NCI-H2029 treated with DMSO at 0.1 percent for 48 hours (cell line): ENCODE measurements at places on chromosomes 12 and 14.
A peak's percentile ranks its signal among the peaks of the same experiment; 100 is the strongest.

GRCh38 chr14:56807386-56808109 is 2.7 kb downstream of the OTX2 start:
- no peak for DNase-seq

GRCh38 chr12:31772685-31773222 is 43.9 kb upstream of the AMN1 start:
- no peak for DNase-seq

DNA sequence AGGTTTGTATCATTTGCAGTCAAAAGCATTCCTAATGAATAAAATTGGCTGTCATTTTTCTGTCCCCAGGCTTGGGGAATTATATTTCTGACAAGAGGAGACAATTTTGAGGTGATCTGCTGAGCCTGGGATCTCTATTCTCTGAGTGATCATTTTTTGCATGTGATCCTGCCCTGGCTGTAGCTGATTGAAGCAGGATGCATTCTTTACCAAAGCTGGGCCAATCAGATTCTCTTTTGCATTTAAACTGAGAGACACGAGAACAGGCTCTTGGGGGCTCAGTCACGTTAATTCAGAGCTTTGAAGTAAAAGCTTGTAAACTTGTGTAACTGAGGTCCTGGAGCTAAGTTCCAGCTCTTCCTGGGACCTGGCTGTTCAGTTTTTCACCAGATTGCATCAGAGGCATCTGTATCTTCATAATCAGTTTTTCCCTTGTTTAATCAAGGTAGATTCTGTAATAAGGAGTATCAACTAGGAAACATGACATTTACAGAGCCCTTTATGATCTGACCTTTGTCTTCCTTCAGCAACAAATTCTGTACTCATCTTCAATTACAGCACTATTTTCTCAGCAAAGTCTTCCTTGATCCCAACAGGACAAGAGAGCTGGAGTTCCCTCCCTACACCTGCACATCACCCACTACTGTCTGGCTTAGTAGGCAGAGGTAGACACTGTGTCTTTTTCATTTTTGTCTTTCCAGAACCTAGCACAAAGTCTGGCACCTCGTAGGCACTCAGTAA is 35.0 kb upstream of the MANSC4 start:
- DNase-seq, result no peak

DNA sequence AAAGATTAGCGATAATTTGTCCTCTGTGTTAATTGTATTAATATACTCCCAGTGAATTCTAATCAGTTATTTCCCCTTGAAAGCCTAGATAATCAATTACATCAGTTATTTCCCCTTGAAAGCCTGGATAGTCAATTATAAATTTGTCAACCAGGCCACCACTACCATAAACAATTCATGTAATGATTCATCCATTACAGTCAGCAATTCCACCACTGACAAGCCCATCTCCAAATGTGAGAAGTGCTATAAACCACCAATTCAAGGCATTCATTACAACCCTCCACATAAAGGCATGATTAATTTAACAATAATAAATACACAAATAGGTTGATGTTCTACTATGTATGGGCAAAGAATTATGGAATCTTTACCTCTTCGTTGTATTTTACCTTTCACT is 40.9 kb downstream of the INTS13 start:
- DNase-seq, result no peak

DNA sequence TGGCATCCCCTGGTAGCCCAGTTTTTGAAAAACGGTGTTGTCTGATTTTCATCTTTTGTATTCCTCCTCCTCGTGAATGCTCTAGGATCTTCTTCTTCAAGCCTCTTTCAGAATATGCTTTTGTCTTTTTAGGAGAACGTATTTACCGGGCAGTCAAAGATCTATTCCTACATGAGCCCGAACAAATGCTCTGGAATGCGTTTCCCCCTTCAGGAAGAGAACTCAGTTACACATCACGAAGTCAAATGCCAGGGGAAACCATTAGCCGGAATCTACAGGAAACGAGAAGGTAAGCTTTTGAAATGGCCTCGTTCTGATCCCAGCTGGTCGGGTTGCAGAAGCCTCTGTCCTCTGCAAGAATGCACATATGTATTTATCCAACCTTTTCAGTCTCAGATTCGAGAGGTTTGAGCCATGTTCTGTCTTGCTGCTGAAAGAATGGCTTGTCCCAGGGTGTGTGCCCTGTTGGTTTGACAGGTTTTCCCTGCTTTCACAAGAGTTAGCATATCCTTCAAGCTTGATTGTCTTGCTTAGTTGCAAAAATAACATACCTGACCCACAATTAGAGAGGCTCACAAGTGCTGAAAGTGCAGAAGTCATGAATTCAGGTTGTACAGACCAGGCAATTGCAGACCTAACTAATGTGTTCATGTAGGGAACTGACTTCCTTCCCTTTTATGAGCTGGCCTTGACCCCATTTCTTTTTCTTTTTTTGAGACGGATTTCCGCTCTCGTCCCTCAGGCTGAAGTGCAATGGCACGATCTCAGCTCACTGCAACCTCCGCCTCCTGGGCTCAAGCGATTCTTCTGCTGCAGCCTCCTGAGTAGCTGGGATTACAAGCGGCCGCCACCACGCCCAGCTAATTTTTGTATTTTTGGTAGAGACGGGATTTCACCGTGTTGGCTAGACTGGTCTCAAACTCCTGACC is 6.8 kb downstream of the KMT5A start:
- DNase-seq, result no peak

DNA sequence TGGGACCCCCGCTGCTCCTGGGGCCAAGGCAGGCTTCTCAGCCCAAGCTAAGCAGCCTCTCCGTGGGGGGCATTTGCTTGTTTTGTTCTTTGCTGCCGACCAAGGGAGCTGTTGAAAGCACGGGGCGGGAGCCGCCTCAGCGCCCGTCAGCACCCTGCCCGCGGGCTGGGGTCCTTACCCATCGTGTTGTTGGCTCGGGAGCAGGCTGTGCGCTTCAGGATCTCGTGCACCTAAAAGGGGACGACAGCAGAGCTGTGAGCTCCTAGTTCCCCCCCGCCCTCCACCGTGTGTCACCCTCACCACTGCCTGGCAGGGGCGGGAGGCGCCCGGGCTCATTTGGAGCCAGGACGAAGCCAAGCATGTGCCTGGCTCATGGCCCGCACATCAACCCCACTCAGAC is 117.5 kb downstream of the ANO2 start:
- no peak for DNase-seq

GRCh38 chr14:75995372-75996041 is 9.9 kb downstream of the IFT43 start:
- DNase-seq, result no peak

GRCh38 chr12:6753772-6754356 is 923 bp upstream of the MLF2 start:
- DNase-seq, result no peak

DNA sequence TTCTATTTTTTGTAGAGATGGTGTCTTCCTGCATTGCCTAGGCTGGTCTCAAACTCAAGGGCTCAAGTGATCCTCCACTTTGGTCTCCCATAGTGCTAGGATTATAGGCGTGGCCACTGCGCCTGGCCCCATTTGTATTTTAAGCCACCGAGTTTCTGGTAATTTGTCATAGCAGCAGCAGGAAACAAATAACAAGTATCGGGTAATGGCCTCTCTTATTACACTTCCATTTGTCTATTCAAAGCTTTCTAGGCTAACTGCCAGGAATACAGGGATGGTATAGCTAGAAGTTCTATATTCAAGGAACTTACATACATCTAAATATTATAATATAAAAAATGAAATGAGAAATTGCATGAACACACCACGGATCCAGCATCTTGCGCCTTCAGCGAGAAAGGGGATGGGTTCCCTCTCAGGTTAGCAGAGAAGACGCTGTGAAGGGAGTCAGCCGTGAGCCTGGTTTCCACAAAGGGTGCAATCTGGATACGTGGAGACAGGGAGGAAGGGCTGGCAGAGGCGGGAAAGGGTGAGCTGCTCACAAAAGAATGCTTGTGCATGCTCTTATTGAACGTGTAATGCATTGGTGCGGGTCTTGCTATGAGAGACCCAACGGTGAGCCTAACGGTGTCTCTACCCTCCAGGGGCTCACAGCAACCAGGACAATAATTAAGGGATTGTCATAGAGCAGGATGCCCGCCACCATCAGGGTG is 9.5 kb downstream of the BDKRB1 start:
- DNase-seq, result peak; percentile 17

- DNase-seq, result no peak
Measured at GRCh38 chr14:71430678-71431376, 501.4 kb upstream of the RGS6 start.

DNA sequence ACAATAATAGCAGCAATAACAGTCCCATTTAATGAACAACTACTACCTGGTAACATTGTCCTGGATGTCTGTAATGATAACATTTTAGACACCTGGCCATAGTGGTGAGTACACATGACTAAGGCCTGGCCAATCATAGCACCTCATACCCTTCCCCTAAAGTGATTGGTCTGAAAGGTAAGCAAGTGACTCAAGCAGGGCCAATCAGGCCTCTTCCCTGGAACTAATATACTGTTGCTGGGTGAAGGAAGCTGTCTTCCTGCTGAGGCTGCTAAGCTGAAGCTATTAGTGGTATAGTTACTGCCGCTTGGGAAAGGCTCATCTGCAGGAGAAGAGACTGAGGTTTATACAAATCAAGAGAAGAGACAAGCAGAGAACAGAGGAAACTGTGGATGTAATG is 18.7 kb upstream of the NOS1 start:
- no peak for DNase-seq

DNA sequence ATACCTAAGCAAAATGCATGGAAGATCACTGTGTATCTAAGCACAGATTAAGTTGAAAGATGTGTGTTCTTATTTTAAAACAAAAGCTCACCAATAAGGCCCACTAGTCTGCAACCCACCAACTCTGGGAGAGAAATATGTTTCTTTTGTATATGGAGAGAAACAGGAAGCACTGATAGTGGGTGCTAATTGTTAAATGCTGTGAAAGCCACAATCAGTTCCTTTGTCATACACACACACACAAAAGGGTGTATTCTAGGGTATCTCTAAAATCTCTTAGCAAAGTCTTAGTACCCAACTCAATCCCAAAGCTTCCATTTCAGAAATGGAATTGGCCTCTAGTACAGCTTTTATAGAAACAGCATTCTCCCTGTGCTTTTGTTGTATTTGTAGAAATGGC is 272.7 kb upstream of the FLRT2 start:
- DNase-seq, result no peak

DNA sequence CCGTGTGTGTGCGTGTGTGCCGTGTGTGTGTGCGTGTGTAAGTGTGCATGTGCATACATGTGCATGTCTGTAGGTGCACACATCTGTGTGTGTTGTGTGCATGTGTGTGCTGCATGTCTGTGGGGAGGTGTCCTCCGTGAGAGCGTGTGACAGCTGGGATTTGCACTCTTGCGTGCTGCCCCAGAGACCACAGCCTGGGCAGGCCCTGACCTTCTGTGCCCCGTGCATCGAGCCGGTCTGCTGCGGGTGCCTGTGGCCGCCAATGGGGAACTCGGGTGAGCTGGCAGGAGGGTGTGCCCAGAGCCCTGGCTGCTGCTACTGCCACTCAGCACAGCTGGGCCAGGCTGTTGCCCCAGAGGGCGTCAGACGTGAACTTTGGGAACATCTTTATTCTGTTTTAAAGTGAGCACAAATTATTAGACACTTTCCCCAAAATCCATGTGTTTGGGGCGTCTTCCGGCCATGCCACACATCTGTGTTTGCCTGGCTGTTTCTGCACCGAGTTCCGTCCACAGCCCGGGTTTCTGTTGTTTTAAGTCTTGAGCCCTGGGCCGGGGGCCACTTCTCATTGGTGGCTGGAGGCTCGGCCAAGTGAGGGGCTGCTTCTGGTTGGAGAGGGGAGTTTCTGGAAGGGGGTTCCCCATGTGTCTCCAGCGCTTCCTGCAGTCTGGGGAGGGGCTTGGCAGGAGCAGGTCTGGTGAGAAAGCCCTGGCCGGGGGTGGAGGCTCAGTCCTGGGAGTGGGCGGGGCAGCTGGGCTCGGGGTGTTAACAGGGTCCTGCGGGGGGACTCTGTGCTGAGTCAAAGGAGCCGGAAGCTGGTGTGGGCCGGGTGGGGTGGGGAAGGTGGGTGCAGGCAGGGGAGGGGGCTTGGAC is 7.6 kb downstream of the CEP170B start:
- no peak for DNase-seq

GRCh38 chr12:127787544-127787943 is 479.4 kb upstream of the TMEM132C start:
- DNase-seq, result no peak

DNA sequence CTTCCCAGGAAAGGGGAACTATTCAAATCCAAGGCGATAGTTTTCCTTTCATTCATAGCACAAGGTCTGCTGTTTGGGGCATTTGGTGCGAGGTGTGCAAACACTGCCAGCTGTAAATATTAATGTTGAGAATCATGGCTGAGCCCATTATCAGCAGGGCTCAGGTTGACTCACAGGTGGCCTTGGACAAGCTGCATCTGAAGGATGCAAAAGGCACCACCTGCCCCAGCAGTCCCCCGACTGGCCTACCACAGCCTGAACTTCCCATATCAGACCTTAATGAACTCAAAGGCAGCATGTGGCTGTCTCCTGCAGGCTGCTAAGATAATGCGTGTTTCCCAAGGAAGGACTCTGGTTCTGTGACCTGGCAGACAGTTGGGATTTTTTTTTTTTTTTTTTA is 93.3 kb upstream of the MAP1LC3B2 start:
- no peak for DNase-seq

DNA sequence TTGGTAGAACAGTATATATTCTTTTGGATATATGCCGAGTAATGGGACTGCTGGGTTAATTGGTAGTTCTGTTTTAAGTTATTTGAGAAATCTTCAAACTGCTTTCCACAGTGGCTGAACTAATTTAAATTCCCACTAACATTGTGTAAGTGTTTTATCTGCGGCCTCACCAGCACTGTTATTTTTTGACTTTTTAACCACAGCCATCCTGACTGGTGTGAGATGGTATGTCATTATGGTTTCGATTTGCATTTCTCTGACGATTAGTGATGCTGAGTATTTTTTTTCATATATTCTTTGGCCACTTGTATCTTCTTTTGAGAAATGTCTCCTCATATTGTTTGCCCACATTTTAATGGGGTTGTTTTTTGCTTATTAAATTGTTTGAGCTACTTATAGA is 357.4 kb downstream of the C12orf50 start:
- no peak for DNase-seq

GRCh38 chr12:76929499-76929898 is 50.7 kb upstream of the CSRP2 start:
- DNase-seq, result no peak

- no peak for DNase-seq
Measured at GRCh38 chr12:46373301-46374296, 1.0 kb upstream of the SLC38A2 start.

DNA sequence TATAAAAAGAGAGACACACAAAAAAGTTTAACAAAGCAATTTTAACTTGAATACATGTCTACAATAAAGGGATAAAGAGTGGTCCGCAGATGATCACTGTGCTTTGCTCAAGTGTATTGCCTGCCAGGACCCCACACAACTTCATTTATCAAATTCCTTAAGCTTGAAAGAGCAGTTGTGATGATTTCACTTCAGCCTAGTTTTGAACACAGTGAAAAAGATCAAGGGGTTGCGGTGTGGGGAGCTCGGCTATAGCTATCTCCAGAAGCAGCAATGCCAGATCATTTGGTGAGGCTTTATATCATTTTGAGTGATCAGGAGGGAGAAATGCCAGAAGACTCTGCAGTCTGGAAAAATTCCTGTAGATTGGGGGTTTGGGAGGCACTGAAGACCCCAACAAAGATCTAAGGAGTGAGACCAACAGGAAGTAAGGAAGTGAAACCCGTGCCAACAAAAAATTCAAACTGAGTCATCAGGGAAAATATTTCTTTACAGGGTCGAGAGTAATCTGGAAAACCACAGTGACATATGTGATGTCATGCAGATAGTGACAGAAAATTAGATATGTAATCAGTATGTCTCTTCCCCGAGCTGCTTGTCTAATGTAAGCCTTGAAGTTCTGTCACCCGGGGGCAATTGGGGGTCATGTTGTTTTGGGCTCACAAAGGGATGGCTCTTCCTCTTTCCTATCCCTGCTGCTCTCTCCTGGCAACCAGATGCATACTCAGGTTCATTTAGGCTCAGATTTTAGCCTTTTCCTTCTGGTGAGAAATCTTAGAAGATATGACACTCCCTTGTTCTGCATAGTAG is 221.8 kb downstream of the MSRB3 start:
- no peak for DNase-seq
